ENCODE measurements at places on chromosomes 3 and 15. TPM values are rescaled to one million over a fixed set of nuclear protein-coding genes. Genes with fewer than 3 reads are reported as not detected.
A peak's percentile ranks its signal among the peaks of the same experiment; 100 is the strongest.

The HTR3E gene
- not detected for total RNA-seq

The MEX3B gene
- total RNA-seq, result 0.55 TPM

The CLDN18 gene
- not detected for total RNA-seq

The CNTN6 gene
- total RNA-seq, result 2.7 TPM

The GOLGA8T gene
- not detected for total RNA-seq

The PLA2G4D gene
- total RNA-seq, result 0.13 TPM

The FAM81A gene
- total RNA-seq, result 7.3 TPM

The ROPN1 gene
- total RNA-seq, result not detected

The LDHAL6B gene
- total RNA-seq, result not detected

DNA sequence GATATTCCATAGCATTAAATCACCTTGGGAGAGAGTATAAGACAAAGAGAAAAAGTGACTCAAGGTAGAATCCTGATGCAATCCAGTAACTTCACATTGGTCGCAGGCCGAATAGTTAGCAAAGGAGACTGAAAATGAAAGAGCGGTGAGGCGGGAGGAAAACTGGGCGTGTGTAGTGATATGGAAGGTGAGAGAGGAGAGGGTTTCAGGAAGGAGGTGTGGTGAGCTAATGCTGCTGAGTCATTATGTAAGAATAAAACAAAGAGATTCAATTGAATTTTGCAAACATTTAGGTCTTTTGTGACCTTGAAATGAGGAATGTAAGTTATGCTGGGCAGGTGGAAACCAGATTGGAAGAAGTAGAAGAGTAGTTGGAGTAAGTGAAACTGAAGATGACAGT lies 235.3 kb downstream of the C3orf38 start:
- no peak for DNase-seq

GRCh38 chr15:101442272-101442671 lies 47.2 kb downstream of the PCSK6 start:
- no peak for DNase-seq

DNA sequence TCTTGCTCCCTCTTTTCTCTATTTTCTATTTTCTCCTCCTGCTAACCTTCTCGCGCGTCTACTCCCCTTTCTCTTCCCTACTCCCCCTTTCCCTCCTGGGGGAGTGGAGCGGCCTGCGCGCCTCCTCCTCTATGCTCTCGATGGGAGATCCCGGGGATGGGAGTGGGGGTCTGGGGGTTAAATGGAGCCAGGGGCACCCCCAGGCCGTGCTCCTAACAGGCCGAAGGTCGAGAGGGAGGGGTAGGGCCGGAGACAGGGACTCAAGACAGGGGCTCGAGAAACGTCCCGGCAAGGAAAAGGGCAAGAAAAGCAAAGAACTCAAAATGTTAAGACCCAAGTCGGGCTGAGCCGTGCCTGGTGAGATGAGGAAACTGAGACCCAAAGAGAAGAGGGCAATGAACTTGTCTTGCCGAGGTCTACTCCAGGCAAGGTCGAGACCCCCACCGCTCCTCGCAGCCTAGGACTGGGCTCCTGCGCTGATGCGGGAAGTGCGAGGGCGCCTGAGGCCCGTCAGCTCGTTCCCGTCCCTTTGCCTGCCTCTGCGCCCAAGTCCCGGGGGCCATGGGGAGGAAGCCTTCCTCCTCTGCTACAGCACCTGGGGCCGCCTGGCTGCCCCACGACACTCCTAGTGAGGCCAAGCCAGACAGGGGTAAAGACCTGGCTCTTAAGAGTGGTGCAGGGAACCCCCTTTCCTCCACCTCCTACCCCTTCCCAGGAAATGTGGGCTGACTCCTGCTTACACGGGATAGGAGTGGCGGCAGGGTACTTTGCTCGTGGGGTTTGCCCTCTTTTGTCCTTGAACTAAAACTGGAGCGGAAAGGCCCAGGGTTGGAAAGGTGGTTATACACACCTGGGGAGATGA lies 770 bp upstream of the MEGF11 start:
- DNase-seq, result no peak

DNA sequence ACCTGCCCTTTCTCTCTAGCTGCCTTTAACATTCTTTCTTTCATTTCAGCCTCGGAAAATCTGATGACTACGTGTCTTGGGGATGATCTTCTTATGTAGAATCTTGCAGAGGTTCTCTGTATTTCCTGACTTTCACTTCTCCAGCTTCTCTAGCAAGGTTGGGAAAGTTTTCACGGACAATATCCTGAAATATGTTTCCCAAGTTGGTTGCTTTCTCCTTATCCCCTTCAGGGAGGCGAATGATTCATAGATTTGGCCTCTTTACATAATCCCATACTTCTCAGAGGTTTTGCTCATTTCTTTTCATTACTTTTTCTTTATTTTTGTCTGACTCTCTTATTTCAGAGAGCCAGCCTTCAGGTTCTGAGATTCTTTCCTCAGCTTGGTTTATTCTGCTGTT lies 62.1 kb upstream of the CCDC54 start:
- DNase-seq, result no peak

GRCh38 chr3:150302246-150302645 lies 105.9 kb upstream of the TSC22D2 start:
- no peak for DNase-seq

DNA sequence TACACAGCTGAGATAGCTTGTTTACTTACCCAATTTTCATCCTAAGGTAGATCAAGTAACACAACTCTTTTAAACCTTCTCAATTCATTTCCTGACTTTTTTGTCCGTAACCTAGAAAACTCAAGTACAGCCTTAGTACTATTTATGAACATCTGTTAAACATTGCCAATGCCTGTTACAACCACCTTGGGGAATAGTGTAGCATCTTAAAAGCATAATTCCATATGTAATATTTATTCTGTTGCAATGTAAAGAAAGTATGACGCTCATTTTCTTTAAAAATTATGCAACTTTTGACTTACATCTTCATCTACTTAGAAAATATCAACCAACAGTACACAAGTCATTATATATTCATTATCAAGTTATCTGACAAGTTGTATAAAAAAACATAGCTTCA lies 54.6 kb downstream of the SUCLG2 start:
- DNase-seq, result no peak

DNA sequence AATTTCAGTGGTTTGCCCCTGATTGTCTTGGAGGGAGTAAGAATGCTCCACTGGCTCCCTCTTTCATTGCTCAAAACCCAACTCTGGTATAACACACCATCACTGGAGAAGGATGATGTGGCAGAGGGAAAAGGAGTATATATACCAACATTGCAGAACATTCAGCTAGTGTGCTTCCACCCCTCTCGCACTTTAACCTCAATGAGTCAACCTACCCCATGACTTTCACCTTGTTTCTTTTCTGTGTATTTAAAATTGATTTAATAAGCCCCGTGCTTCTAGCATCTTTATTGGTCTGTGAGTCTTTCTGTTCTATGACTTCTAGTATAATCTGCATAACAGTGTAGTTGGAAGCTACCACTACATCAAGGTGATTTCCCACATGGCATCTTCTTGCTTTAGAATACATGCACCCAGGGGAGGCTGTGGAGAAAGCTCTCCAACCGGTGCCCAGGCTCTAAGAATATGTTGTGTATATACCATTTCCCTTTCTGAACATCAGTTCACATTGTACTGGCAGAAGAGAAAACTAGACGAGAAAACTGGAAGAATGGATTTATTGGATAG lies 595.1 kb upstream of the TGFBR2 start:
- DNase-seq, result no peak

DNA sequence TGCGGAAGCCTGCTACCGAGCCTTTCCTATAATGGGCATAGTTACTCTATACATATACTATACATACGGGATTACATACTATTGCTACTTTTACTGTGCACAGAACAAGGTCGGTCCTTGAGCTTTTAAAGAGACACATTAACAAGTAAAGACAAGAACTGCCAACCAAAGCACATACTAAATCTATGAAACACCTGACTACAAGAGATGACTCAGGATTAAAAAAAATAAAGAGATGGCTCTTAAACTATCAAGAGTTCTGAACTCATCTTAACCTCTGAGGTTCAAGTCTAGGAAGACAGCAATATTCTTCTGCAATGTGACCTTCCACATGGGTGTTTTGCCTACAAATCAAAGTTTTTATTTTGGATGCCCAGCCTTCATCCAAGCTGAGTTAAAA lies 106.8 kb downstream of the TNIK start:
- no peak for DNase-seq

DNA sequence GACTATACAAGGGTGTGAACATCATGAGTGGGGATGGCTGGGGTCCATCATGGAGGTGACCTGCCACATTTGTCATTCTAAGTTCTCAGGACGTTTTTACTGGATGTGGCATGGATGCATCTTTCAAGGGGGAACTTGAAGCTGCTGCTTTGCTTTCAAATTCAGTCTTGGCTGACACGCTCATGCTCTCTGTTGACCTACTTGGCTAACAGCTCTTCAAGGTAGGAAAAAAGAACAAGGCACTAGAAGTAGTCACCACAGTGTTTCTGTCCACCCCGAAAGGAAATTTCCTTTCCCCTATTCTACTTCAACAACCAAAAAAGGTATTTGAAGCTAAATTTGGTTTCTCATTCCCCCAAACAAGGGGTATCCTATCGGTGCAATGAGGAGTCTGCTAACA lies 15.0 kb downstream of the STIMATE start:
- no peak for DNase-seq

DNA sequence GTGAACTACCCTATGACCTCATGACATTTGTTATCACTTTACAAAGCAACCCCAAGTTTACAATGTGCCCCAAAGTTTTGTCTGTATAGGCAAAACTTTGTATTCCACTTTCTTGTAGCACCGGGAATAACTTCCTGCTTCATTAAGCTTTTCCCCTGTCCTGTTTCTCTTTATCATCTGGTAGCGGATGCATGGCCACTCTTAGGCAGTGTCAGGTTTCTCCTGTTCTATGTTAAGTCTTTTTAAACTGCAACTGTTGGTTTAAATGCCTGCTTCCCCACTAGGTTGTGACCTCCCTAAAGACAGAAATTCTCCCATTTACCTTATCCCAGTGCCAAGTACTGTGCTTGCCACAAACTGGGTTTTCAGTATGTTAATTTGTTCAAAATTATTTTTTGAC lies 433.6 kb upstream of the DPH6 start:
- no peak for DNase-seq

- no peak for DNase-seq
Measured at GRCh38 chr3:178551916-178552321, 15.7 kb downstream of the KCNMB2 start.

- no peak for DNase-seq
Measured at GRCh38 chr3:15081960-15082664, 16.8 kb downstream of the RBSN start.

- no peak for DNase-seq
Measured at GRCh38 chr15:67385971-67386370, 131.4 kb downstream of the IQCH start.

- no peak for DNase-seq
Measured at GRCh38 chr15:52503788-52504496, 24.7 kb downstream of the MYO5A start.

DNA sequence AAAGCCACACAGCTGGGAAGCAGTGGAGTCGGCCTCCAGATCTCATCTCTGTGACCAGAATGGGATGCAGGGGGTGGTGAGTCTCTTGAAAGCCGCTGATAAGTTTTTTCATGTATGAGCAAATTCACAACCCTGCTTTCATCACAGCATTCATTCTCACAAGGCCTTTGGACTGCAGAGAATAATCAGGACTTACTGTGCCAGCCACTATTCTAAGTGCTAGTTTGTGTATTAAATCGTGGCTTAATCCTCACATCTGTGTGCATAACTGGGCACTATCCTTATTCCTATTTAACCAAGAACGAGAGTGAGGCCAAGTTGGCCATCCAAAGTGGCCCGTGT lies 64.2 kb upstream of the POLG start:
- no peak for DNase-seq

- DNase-seq, result no peak
Measured at GRCh38 chr15:95522533-95522932, 808.0 kb upstream of the NR2F2 start.

GRCh38 chr15:52309154-52309548 lies 13.5 kb upstream of the MYO5C start:
- DNase-seq, result no peak

DNA sequence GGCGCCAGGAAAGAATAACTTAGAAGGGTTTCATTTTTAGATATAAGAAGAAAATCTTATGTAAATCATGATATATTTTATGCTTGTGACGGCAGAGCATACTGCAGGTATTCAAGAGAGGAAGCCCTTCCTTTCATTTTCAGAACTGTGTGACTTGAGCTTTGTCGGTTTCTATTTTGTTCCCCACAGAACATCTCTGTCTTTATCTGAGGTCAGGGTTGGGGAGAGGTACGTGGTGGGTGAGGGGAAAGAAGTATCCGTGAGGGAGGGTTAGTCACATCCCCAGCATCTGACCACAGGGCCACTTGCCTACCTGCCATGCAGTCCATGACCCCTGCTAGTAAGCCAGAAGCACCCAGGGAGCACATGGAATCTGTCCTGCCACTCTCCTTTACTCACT lies 126.5 kb downstream of the DGKG start:
- no peak for DNase-seq

- DNase-seq, result no peak
Measured at GRCh38 chr15:51131596-51132290, 37.0 kb upstream of the TNFAIP8L3 start.

- no peak for DNase-seq
Measured at GRCh38 chr3:51382947-51383578, 2.0 kb upstream of the MANF start.

GRCh38 chr3:39404943-39405686 lies 1.4 kb upstream of the RPSA start:
- DNase-seq, result no peak

DNA sequence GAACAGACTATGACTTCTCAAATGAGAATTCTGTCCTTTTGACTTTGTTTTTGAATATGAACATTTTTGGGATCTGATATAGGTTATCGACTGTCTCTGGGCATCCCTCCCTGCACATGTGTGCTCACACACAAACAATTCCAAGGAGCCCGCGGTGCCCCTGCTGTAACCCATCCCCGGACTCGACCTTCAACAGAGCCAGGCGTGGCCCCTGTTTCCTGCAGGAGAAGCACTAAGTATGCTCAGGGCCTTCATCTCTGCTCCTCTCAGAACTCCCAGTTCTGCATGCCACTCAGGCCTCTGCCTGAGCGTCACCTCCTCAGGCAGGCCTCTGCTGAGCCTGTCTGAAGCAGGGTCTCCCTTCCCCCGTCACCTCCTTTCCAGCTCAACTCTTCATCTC lies 57.6 kb downstream of the NUP210 start:
- no peak for DNase-seq

GRCh38 chr3:78729946-78730345 lies 1037.9 kb downstream of the ROBO1 start:
- DNase-seq, result no peak

GRCh38 chr15:78177447-78177873 lies 28.3 kb downstream of the IDH3A start:
- peak; percentile 51 for DNase-seq

DNA sequence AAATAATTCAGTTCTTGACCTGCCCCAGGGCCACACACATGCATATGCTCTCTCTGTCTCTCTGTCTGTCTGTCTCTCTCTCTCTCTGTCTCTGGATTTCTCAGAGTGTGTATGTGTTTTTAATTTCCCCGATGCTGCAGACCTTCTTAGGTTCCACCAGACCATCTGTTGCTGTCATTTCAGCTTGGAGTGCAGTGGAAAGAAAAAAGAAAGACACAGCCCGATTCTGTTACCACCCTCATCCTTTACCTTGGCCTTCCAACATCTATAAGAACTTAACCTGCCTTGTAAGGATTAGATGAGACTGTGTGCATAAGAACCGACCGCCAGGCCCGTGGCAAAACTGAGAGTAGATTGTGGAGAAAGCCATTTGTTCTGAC lies 9.7 kb upstream of the PGPEP1L start:
- DNase-seq, result no peak

- DNase-seq, result no peak
Measured at GRCh38 chr15:65060641-65061397, 7.0 kb downstream of the RASL12 start.
